Mesenchymal stem cell (in vitro differentiated cells and primary cell): ENCODE measurements at places on chromosomes 4 and X.
A peak's percentile ranks its signal among the peaks of the same experiment; 100 is the strongest.

DNA sequence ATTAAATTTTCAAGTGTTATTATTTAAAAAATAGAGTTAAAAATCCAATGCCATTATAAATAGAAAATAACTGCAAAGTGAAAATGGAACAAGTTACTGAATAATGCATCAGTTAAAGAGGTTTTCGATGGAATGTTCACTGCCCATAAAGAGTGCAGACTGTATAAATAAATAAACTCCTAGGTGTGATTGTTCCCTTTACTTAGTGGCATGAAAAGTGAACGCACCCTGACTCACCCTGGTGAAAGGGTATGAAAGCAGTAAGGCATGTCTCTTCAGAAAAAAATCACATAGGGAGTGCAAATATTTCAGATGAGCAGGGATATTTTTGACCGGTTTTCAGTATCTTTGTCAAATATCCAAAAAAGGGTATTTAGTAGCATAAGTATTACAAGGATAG, 387.8 kb downstream of the DCAF12L2 start:
- DNase-seq: no peak

GRCh38 chrX:3501833-3502535, 155.5 kb upstream of the MXRA5 start:
- no peak for DNase-seq

GRCh38 chr4:3267576-3268394, 18.8 kb downstream of the MSANTD1 start:
- no peak for DNase-seq

DNA sequence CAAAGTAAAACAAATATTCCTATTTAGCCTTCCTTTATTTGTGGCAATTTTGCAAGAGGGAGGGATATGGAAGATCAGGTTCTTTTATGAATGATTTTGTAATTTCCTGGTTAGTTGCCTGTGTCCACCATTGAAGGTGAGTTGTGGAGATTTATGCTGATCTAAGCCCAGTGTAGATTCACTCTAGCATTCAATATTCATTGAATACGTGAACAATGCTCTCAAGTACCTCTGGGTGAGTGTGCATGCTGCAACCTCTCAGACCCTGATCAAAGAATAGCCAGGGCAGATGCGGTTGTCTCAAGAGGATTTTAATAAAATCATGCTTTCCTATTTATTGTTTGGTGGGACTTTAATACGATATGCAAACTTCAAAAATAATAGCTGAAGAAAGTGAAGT, 628.4 kb downstream of the SPRY1 start:
- DNase-seq: no peak

DNA sequence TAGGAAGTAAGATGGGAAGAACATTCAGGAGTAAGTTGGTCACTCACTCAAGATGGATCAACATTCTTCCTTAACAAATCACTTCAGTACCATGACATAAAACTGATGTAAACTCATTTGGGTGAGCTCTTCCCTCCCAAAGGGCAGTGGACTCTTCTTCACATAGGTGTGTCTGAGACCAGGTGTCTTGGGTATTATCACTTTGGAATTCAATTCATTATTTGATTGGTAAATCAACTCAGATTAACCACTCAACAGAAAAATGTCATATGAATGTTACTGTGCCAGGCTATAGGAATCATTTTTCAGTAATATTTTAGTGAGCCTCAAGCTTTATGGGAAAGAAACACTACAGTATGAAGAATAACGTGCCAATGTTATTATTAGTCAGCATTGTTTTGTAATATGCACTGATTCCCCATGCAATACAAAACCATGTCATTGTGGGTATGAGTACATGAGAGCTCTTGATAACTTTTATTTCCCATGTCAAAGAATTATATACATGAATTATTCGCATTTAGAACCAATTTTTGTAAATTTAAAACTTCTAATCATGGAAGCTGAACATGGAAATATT, 58.6 kb upstream of the ETNPPL start:
- no peak for DNase-seq

- DNase-seq: peak; percentile 1
Measured at GRCh38 chr4:35884714-35885480, 359.4 kb downstream of the ARAP2 start.

DNA sequence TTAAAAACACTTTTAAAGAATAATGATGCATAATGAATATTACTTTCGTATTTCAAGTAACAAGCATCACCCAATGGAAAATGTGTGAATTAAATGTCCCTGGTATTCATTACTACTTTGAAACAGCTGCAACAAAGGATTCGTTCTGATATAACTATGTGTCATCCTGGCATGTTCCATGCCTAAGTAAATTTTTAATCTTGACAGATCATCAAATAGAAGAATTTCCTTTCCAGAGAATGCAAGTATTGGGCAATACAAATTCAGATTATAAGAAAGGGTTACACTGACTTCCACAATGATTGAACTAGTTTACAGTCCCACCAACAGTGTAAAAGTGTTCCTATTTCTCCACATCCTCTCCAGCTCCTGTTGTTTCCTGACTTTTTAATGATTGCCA, 105.3 kb downstream of the SPCS3 start:
- no peak for DNase-seq

DNA sequence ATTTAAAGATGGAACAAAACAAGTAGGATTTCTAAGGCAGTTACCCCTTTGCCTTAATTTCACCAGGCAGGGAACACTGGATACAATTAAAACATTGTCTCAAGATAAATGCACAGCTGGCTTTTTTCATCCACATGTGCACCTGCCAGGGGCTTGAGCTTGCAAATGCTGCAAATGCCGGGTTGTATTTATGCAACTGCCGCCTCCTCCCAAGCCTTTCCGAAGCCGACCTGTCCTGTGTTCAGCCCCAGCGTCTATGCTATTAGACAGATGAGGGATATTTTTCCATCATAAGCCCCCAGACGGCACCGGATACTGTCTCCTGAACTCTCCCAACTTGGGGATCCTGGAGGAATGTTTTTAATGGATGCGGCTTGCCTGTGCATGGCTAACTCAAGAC, 251.6 kb downstream of the CRLF2 start:
- DNase-seq: no peak

DNA sequence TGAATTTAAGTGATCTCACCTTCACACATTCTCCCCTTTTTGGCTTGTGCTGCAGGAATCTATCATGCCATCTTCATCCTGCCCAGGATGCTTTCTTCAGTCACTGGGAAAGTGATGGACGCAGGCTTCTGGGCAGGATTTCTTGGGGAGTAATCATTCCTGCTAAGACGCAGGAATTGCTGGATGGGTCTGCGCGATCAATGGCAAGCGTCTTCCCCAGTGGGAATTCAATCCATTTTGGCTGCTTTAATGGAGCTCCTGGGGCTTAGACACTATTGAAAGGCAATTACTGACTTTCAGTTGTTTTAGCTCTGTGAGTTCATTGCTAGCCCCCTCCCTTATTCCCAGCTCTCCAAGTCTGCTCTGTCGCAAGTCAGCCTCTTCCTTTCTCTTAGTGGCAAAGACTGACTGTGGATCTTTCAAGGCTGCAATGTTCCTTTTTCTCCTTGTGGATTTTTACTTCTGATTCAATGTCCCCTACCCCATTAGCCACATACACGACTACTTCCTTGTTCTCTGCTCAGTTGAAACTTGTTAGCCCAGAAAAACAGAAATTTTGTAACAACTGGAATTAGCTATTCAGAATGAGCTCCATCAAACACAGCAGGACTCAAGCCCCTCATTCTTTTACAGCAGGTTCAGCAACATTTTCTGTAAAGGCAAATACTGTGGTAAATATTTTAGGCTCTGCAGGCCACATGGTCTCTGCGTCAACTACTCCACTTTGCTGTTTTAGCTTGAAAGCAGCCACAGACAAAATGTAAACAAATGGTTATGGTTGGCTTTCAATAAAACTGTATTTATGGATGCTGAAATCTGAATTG, 154.9 kb downstream of the ASB9 start:
- no peak for DNase-seq

GRCh38 chr4:82069883-82070638, 303.7 kb downstream of the HNRNPD start:
- no peak for DNase-seq

DNA sequence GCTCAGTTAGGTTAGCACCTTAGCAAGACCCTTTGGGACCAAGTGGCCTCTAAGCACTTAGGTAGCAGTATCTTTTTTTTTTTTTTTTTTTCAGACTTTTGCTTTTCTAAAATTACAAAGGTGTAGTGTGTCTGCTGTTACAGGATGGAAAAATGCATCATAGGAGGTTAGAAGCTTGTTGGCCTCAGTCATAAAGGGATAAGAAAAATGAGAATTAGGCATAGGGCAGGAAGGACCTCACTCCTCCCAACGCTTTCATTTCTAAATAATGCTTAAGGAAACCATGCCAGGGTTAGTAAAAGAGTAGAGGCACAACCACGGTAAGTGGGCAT, 148.4 kb upstream of the PLAC1 start:
- no peak for DNase-seq

- DNase-seq: peak; percentile 14
Measured at GRCh38 chrX:112820364-112821268, 20.0 kb downstream of the AMOT start.

GRCh38 chr4:46937493-46937892, 28.4 kb upstream of the COX7B2 start:
- no peak for DNase-seq

DNA sequence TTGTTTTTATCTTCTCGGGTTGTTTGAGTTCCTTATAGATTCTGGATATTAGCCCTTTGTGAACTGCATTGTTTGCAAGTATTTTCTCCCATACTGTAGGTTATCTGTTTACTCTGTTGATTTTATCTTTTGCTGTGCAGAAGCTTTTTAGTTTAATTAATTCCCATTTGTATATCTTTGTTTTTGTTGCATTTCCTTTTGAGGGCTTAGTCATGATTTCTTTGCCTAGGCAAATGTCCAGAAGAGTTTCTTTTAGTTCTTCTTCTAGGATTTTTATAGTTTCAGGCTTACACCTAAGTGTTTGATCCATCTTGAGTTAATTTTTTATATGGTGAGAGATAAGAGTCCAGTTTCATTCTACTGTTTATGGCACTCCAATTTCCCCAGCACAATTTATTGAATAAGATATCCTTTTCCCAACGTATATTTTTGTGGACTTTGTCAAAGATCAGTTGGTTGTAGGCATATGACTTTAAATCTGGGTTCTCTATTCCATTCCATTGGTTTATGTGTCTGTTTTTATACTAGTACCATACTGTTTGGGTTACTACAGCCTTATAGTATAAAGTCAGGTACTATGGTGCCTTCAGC, 54.3 kb downstream of the EGF start:
- DNase-seq: no peak

- no peak for DNase-seq
Measured at GRCh38 chrX:110012818-110013485, 10.0 kb downstream of the TMEM164 start.

- no peak for DNase-seq
Measured at GRCh38 chr4:64121803-64122202, 287.4 kb downstream of the TECRL start.

- peak; percentile 9 for DNase-seq
Measured at GRCh38 chr4:92236877-92237276, 66.9 kb upstream of the GRID2 start.

DNA sequence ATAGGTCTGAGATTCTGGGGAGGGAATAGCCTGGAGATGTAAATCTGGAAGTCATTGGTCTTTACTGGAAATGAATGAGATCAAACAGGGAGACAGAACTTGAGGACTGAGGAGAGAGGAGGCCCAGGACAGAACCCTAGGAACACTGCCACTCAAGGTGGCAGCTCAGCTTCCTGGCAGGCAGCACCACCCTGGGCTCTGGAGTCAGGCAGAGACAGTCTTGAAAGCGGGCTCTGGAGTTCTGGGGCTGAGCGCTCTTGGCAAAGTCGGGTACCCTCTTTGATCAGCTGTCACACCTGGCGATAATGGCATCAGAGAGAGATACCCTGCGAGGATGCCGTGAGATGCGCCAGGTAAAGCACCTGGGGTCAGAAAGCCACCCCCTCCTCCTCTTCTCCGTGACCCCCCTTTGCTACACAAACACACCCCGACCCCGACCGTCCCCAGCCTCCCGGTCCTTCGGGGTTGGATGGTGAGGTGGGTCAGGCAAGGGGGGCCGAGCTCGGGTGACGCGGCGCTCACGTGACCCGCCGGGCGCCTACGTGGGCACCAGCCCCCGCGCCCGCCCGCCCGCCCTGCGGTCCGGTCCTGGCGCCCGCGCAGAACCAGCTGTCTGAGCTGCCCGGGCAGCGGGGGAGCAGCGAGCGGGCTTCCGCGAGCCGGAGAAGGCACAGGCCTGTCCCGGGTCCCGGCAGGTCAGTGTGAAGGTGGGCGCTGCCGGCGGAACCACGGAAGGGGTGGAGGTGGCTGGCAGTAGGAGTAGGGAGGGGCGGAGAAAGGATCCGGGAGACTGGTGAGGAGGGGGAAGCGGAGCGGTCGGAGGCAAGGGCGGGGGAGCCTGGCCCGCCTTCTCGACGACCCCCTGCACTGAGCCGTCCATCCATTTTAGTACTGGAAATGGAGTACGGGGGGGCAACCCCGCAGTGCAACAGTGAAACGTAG, at the start of gene TCEAL3:
Gene TCEAL3, plus strand, starts transcription at position 600 of the 942 bp plus-strand sequence. CDS start 1,102 bp downstream, outside the sequence.
- DNase-seq: peak; percentile 53

- DNase-seq: no peak
Measured at GRCh38 chr4:179291657-179292056, 1849.4 kb upstream of the AGA start.

GRCh38 chr4:27524224-27524623, 663.6 kb downstream of the STIM2 start:
- DNase-seq: no peak

- DNase-seq: no peak
Measured at GRCh38 chr4:118367361-118367760, 14.6 kb upstream of the PRSS12 start.

GRCh38 chr4:89506866-89507491, 199.4 kb upstream of the GPRIN3 start:
- no peak for DNase-seq

- DNase-seq: peak; percentile 90
Measured at GRCh38 chr4:61149278-61149677, 50.8 kb upstream of the ADGRL3 start.

GRCh38 chr4:44761306-44761705, 35.0 kb upstream of the GNPDA2 start:
- DNase-seq: no peak

DNA sequence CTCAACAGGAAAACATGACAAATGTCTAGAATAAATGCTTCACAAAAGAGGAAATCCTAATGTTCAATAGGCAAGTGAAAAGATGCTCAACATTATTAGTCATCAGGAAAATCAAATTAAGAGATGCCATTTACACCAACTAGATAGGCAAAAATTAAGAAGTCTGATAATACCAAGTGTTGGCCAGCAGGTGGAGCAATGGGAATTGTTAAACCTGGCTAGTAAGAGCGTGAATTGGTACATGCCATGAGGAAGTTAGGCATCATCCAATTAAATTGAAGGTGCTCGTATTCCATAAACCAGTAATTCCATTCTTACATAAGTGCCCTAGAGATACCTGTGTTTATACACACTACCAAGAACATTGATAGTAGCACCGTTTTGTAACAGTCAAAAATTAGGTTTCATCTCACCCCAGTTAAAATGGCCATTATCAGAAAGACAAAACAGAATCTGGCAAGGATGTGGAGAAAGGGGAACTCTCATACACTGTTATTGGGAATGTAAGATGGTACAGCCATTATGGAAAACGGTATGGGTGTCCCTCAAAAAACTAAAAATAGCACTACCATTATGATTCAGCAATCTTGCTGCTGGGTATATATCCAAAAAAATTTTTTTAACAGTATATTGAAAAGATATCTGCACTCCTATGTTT, 14.0 kb upstream of the ZCCHC18 start:
- peak; percentile 76 for DNase-seq
